ENCODE measurements at places on chromosomes 1 and 21.
A peak's percentile ranks its signal among the peaks of the same experiment; 100 is the strongest.

- DNase-seq: peak; percentile 6
These were observed at the start of gene GPR153 for GRCh38 chr1:6260961-6261614. Gene GPR153 (minus strand): TSS chr1:6261098. CDS start chr1:6254905, 6,193 bp downstream.

GRCh38 chr1:41236781-41237180 lies 5.3 kb downstream of the SCMH1 start:
- no peak for DNase-seq

DNA sequence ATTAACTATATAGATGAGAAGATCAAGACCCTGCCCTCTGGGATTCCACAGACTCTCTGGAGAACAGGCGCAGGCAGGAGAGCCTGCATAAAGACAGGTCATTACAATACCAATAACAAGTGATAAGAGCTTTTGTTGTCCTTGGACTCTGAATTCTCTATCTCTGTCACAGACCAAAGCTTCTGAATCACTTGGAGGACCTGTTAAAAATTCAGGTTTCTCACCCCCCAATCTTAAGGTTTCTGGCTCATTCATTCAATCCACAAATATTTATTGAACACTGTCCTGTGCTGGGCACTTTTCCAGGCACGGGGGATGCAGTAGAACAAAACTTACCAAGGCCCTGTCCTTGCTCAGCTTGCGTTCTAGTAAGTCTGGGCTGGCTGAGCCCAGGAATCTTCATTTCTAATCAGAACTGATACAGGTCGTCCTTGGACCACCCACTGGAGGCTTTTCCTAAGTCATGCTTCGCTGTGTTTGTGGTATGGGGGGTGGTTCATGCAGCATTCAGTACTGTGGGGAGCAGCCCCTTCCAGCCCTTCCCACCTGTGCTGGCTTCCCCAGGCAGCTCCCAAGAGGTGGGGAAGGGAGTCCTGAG lies 1.4 kb downstream of the EFNA4 start:
- DNase-seq: no peak

- DNase-seq: peak; percentile 84
These were observed 440 bp downstream of the PIGP start for GRCh38 chr21:37072274-37072987.

- DNase-seq: no peak
These were observed 27.8 kb upstream of the CACYBP start for GRCh38 chr1:174971902-174972301.

DNA sequence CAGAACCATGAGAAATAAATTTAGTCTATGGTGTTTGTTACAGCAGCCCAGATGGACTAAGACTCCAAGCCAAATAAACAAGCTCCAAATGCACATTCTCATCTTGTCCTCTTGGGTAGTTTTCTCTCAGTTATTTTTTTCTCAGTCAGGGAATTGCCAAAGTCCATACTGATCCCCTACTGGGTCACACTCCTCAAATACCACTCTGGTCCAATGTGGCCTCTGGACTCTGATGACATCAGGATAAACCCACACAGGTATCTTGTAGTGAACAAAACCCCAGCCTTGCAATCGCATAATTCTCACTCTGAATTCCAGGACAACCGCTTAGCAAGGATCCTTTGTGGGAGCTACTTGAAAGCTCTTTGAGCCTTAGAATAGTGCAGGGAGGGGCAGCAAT lies 248.4 kb upstream of the JUN start:
- no peak for DNase-seq

DNA sequence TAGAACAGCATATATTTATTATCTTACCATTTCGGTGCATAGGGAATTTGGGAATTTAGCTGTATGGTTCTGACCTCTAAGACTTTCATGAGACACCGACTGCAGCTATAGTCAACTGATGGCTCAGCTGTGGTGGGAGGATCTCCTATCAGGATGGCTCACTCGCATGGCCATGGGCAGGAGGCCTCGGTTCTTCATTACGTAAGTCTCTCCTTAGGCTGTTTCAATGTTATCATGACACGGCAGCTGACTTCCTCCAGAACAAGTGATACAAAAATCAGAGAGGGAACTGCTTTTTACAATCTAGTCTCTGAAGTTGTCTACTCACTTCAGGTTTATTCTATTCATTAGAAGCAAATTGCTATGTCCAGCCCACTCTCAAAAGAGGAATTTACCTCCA lies 13.3 kb upstream of the CAPN8 start:
- no peak for DNase-seq

- peak; percentile 92 for DNase-seq
These were observed at the start of gene MPZL1 for GRCh38 chr1:167721617-167722151. Gene MPZL1 (plus strand): TSS chr1:167721982. CDS start chr1:167722152, 170 bp downstream.

DNA sequence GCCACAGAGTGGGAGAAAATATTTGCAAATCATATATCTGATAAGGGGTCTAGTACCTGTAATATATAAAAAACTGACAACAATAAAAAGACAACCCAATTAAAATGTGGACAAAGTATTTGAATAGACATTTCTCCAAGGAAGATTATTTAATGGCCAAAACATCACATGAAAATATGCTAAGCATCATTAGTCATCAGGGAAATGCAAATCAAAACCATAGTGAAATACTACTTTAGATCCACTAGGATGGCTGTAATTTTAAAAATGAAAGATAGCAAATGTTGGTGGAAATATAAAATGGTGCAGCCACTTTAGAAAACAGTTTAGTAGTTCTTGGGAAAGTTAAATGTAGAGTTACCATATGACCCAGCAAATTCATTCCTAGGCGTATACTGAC lies 118.7 kb upstream of the KIF26B start:
- DNase-seq: no peak

- DNase-seq: no peak
These were observed 15.1 kb downstream of the SH2D2A start for GRCh38 chr1:156801409-156802121.

- DNase-seq: peak; percentile 93
These were observed 17.2 kb downstream of the NFYC start for GRCh38 chr1:40708750-40709099.

- DNase-seq: no peak
These were observed 26.4 kb upstream of the IGSF3 start for GRCh38 chr1:116693759-116694480.

- no peak for DNase-seq
These were observed 174.9 kb downstream of the DPYD start for GRCh38 chr1:97745912-97746311.

DNA sequence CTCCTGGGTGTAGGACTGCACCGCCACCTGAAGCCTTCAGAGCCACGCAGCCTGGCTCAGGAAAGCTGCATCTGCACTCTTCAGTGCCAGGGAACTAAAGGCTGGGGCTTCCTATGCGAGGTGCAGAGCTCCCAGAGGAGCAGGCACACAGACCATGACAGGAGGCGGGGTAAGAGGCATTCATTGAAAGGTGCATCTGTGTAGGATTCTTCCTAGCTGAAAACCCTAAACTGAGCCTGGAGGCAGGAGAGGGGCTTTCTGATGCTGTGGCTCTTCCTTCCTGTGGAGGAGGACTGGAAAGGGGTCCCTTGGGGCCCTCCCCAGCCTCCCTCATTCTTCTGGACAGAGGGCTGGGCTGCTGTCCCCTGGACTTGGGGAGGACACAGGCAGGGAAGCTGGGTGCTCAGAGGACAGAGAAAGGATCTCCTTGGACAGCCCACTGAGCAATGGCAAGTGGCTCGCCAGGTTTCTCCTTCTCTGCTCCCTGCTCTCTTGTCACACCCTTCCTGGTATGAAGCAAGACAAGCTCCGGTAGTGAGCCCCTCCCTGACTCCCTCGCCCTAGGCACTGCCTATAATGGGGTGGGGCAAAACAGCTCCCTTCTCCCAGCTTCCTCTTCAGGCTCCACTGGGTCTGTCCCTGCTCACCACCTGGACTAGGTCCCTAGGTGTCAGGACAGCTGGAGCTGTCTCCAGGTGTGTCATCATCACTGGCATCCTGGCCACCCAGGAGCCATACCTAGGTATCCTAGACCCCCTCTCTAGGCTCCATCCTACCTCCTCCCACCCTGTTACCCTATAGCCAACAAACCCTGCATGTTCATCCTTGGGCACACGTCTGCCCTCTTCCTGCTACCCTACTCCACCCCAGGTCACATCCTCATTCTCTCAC lies 20.0 kb downstream of the S100A6 start:
- no peak for DNase-seq

DNA sequence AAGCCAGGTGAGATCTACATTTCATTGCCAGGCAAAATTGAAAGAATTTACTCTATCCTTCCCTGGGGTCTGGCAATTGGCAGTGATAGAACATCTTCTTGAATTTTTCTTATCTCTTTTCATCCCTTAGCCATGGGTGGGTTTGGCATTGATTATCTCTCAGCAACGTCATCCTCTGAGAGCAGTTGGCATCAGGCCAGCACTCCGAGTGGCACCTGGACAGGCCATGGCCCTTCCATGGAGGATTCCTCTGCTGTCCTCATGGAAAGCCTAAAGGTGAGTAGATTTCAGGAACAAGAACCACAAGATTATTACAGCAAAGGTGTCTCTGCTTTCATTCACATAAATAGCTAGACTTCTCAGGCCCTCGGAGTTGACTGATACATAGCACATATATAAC lies 39.3 kb downstream of the NCF2 start:
- no peak for DNase-seq

GRCh38 chr1:66415866-66416265 lies 118.1 kb upstream of the SGIP1 start:
- no peak for DNase-seq

GRCh38 chr1:86517336-86517735 lies 29.5 kb upstream of the CLCA4 start:
- DNase-seq: no peak

- DNase-seq: no peak
These were observed 107.4 kb upstream of the ESRRG start for GRCh38 chr1:216830424-216831210.

GRCh38 chr1:1680031-1680911 lies 12.3 kb downstream of the SLC35E2B start:
- no peak for DNase-seq

DNA sequence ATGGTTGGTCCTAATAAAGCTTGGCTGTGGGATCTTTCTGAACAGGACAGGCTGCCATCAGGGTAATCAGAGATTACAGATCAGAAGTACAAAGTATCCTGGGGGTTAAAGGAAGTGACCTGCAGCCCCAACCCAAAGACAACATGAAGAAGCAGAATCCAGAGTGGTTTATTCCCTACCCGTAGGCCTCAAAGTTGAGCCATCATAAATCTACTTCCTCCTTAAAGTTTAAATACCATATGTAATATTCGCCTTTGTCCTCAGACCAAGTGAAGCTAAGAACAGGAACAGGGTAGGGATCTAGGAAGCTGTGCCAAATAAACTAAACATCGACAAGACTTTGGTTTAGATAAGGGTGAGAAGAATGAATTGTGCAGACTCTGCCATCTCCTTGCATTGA lies 15.9 kb upstream of the DHX9 start:
- no peak for DNase-seq

- DNase-seq: peak; percentile 31
These were observed 10.6 kb downstream of the TXNIP start for GRCh38 chr1:145985502-145986439.

Measured in NCI-H1105 treated with DMSO at 0.1 percent for 48 hours (cell line).